ENCODE measurements at places on chromosomes 1 and 21. TPM values are rescaled to one million over a fixed set of nuclear protein-coding genes. Genes with fewer than 3 reads are reported as not detected.

DNA sequence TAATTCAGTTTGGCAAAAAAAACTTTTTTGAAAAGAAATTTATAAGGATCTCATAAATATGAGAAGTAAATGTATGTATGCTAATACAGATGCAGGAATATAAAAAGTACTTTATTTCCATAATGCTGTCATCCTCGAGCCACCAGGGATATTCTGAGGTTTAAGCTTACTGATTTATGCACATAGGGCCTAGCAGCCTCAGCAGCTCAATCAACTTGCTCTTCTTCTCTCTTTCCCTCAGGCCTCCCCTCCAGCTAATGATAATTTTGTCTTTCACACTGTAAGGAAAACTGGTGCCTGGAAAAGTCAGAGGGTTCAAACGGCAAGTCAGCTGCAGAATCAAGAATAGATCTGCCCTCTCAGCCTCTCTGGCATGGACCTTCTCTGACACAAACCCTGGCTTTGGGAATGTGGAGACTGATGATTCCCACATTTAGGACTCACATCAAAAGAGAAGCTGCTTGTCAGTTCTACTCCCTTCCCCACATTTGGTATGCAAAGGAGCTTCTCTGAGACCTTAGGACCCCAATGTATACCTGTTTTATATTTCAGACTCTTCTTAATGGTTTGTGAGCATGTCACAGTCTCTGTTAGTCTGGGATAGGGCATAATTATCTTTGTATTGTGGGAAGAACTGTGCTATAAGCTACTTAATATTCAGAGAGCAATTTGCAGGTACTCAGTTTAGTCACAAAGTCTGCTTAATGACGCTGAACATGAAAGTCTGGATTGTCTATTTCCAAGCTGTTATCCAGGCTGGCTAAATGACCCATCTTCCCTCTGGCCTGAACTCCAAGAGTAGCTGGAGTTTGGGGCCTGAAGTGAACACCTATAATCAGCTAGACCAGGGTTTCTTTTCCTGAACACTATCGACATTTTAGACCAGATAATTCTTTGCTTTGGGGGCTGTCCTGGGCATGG, 52.1 kb upstream of the DIPK1A start:
- no peak for DNase-seq

DNA sequence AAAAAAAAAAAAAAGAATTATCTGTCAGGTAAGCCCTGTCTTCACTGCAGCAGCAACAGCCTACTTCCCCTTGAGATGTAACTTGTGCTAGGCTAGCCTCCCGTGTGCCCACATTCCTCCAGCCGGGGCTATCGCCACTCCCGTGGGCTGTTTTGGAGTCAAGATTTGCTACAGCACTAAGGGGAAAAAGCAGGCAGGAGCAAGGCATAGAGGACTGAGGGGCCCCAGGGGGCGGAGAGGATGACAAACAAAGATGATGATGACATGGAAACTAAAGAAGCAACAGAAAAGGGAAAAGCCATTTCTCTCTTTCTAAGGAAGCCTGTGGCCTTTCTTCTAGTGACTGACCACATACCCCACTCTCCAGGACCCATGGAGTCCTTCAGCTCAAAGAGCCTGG, 1.9 kb downstream of the TNFAIP8L2 start:
- DNase-seq: no peak

DNA sequence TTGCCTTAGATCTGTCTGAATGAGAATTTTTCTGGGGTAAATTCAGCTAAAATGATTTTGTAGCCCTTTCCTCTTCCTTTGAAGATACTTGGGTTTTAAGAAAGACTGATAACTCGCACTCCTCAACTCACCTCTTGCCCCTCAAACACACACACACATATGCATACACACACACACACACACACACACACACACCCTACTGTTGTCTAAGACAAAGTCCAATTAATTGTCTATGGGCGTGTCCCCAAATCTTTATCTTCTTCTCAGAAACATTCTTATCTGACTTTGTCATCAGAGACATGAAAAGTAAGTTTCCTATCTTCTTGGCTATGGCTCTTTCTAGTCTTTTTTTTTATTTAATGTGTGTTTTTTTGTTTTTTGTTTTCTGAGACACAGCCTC, 36.1 kb upstream of the SMYD2 start:
- DNase-seq: no peak

The REN gene
- total RNA-seq: not detected

- no peak for DNase-seq
These were observed 3.0 kb downstream of the GPN2 start for GRCh38 chr1:26887125-26887524.

The BLZF1 gene
- total RNA-seq: 22.0 TPM

The COL11A1 gene
- 0.98 TPM for total RNA-seq

DNA sequence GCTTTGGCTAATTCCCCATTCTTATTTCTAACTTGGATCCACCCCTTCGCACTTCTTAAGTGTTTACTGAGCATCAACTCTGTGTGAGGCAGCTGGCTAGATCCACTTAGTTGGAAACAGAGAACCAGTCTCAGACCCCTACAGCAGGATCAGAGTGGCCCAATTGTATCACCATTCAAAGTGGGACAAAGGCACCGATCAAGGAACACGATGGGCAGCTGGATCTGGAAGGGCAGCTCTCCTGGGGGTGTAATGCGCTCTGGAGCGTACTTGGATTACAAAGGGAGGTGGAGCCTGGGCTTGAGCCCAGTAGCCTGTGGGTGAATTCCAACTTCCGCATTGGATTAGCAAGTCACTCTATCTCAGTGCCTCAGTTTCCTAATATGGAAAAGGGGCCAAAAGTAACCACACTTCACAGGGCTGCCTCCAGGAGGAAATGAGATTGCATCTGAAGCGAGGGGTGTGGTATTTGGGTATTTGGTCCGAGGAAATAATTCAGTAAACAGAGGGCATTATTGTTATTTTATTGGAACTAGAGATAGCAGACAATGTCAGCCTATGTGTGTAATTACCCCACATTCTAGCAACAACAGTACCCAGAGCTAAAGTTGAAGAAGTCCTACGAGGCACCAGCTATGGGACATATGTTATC, 11.9 kb downstream of the ECE1 start:
- DNase-seq: no peak

- no peak for DNase-seq
These were observed 3.2 kb downstream of the TRPM2 start for GRCh38 chr21:44356636-44357035.

The SLC6A9 gene
- total RNA-seq: 3.9 TPM

The OPRD1 gene
- total RNA-seq: not detected

All from breast epithelium (tissue), 4 donors.